GF-D8 (cell line): ENCODE measurements at places on chromosomes 11 and 22.

DNA sequence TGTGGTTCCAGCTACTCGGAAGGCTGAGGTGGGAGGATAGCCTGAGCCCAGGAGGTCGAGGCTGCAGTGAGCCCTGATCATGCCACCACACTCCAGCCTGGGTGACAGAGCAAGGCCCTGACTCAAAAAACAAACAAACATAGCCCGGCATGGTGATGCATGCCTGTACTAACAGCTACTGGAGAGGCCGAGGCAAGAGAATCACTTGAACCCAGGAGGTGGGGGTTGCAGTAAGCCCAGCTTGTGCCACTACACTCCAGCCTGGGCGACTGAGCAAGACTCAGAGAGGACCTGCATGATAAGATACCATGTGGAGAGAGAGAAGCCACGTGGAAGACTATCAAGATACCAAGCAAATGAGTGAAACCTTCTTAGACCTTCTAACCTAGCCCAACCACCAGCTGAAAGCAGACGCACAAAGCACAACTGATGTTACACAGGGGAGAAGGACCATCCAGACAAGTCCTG is 36.1 kb downstream of the AMBRA1 start:
- no peak for DNase-seq

GRCh38 chr11:79263001-79263400 is 177.8 kb downstream of the TENM4 start:
- DNase-seq = no peak

DNA sequence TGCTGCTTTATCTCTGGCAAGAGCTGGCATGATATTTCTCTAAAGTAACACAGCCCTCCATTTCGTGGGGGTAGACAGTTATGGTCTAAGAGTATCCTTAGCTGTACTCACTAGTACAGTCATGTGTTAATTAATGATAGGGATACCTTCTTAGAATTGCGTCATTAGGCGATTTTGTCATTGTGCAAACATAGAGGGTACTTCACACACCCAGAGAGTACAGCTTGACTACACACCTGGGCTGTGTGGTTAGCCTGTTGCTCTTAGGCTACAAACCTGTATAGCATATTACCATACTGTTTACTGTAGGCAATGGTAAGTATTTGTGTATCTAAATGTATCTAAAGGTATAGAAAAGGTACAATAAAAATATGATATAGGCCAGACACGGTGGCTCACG is 17.0 kb downstream of the XRCC6 start:
- no peak for DNase-seq

DNA sequence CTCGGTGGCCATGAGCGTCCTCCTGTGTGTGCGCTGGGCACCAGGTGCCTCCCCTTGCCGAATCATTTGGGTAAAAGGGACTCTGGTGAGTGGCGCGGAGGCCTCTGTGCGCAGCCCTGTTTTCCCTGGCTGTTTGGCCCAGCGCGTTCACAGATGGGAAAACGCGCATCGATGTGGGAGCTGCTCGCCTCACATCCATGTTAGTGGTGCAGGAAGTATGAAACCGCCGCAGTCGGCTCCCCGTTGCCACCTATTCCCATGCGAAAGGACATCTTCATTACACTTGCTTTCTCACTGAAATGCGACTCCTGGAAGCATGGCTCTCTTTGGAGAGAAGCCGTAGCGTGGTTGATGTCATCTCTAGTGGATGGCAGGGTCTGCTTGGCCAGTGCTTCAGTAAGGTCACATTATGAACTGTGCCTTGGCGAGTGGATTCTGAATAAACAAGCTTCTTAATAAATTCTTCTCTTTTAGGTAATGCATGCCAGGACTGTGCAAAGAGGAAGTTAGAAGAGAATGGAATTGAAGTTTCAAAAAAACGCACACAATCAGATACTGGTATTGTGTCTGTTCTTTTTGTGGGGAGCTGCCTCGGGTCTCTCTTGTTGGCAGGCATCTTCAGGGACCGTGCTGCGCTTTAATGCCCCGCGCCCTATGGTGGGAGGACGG is 26.3 kb downstream of the FAM118A start:
- DNase-seq = no peak
